ENCODE measurements at places on chromosomes 7 and 10. TPM values are rescaled to one million over a fixed set of nuclear protein-coding genes. Genes with fewer than 3 reads are reported as not detected.

DNA sequence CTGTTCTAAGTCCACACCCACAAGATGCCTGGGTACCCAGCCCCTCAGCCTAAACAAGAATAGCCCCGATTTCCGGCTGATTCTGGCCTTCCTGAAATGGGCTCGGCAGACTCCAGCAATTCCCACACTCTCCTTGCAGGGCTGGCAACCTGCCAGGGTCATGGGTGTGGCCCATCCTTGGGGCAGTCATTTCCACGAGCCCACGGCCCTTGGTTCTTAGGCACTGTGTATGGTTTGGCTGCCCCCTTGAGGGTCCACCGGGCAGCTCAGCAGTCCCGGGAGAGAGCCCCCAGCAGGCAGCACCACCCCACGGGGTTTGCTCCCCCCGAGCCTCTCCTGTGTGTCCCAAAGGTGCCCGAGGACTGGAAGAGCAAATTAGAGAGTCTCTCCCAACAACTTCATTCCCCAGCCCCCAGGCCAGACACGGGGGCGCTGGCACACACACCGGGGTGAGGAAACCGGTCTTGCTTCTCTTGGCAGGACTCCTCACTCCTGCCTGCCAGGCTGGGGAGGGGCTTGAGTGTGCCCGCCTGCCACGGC lies 142.2 kb downstream of the EMX2 start:
- DNase-seq, result no peak

The GTF2IRD1 gene
- 35.6 TPM for total RNA-seq

- DNase-seq, result no peak
Measured at GRCh38 chr10:71281646-71282322, 37.3 kb upstream of the SLC29A3 start.

DNA sequence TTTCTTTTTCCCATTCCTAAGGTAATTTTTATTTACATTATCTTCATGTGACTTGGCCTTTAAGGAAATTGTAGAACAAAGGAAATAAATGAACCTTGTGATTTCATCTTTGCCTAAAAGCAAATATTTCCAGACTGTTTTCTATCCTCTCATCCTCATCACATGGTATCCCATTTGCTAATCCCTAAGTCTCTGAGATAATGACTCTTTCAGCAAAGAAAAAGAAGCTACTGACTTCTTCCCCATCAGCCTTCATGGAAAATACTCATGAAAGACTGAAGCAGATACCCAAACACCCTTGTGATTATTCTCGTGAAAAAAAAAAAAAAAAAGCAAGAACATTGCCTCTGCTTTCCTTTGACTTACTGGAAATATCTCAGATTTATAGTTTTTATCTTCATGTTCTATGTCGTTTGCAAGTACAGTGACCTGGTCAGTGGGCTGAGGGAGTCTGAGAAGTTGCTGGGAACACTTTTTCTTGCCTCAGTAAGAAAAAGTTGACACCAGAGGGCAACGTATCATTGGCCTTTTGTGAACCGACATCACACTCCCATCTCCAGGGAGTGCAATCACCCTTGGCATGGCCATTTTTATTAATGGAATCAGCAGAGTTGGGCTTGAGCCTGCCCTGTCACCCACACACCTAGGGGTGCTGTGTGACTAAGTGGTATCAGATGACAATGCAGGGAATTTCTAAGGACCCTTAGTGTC lies 246.0 kb upstream of the KMT2E start:
- DNase-seq, result no peak

The CPA2 gene
- not detected for total RNA-seq

DNA sequence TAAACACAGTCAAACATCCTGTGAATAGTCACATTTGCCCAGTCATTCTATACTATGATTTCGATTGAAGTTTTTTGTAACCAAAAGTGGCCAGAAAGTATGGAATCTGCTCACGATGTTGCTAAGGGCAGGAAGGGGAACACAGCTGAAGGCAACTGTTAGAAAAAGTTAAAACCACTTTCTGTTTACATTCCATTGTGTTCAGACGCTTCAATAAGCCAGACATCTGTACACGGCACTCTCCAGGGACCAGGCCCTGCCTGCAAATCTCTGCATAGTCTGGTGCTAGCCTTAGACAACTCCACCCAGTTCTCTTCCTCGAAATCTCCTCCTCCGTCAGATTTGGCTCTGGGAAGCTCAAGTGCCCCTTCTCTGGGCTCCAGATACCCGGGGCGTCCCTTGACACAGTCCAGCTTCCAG lies 17.1 kb upstream of the TMEM120A start:
- no peak for DNase-seq

DNA sequence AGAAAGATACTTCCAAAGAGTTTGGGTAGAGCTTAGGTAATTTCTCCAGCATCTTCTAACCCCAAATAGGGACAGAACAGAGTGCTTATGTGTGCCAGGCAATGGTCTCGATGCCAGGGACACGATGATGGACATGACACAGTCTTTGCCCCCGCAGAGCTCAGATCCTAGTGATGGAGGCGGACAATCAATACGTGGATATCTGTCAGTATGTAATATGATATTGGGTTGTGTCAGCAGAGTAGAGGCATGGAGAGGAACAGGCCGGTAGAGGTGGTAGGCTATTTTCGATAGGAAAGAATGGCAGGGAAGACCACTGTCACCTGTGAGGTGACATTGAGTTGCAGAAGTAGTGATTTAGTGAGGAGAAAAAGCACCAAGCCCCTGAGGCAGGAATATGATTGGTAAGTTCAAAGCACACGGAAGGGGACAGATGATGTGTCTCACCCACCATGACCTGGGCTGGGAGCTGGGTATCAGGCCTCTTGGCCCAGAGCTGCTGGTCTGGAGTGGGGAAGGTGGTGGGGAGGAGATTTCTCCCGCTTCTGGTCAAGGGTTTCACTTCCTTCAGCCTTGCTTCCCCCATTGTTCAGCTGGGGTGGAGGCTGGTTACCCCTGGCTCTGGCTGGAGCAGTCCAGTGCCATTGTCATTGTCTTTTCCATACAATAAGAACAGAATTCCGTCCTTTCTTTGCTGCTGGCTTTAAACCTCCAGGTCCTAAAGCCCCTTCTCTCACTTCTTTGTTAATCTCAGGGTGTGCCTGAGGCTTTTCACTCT lies 36.0 kb upstream of the SRGN start:
- DNase-seq, result no peak

The PSD gene
- 0.22 TPM for total RNA-seq

The MYL10 gene
- total RNA-seq, result not detected

The PTTG1IP2 gene
- total RNA-seq, result not detected
